ENCODE measurements at places on chromosomes 11 and 22. TPM values are rescaled to one million over a fixed set of nuclear protein-coding genes. Genes with fewer than 3 reads are reported as not detected.

CATSPERZ gene
- total RNA-seq, result not detected

OR52E8 gene
- not detected for total RNA-seq

PTPN5 gene
- not detected for total RNA-seq

BIK gene
- not detected for total RNA-seq

MAPK1 gene
- 163 TPM for total RNA-seq

FREY1 gene
- total RNA-seq, result 1.4 TPM

SLC22A25 gene
- total RNA-seq, result not detected

TREH gene
- total RNA-seq, result not detected

RFPL1 gene
- not detected for total RNA-seq

CDKN1C gene
- total RNA-seq, result 9.0 TPM

PATE2 gene
- total RNA-seq, result not detected

CASP12 gene
- 3.9 TPM for total RNA-seq

GPHA2 gene
- not detected for total RNA-seq

SLC17A6 gene
- total RNA-seq, result not detected

KCNK4 gene
- total RNA-seq, result 0.44 TPM

ZW10 gene
- 22.9 TPM for total RNA-seq

OR51I1 gene
- not detected for total RNA-seq

Data from endothelial cell of umbilical vein (primary cell).